ENCODE measurements at places on chromosomes 16 and 17. TPM values are rescaled to one million over a fixed set of nuclear protein-coding genes. Genes with fewer than 3 reads are reported as not detected.

CCL7 gene
- not detected for total RNA-seq

CCL23 gene
- not detected for total RNA-seq

DNA sequence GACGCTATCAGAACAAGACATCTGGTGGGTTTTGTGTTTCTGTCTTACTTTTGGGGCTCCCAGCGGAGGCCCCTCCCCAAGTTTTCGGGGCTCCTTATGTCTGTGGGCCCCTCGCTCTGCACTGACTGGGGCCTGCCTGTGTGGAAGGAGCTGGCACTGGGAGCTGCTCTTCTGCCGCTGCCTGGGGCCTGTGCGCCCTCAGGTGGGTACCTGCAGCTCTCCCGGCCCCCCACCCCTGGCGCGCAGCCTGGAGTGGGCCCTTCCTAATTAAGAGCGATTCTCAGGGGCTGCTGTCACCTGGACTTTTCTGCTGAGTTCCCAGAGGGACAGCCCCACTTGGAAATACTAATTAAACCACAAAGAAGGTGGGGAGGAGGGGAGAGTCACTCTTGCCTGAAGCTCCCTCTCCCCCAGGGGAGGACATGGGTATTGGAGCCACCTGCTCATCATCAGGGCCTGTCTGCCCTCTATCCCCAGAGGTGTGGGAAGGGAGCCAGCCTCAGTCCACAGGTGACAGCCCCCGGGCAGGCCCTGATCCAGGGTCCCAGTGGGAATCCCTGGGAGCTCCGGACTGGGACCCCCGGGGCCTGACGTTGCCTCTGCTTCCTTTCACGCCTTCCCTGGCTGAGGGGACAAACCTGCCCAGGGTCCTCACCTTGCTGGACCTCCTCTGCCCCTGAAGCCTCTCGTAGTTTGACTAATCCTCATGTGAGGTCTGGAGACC, 36.5 kb downstream of the GSE1 start:
- DNase-seq = no peak

CACNA1H gene
- 0.68 TPM for total RNA-seq

ATP2C2 gene
- not detected for total RNA-seq

EVI2B gene
- 7.4 TPM for total RNA-seq

GRCh38 chr17:40283662-40284061, 4.0 kb upstream of the CDC6 start:
- no peak for DNase-seq

DNA sequence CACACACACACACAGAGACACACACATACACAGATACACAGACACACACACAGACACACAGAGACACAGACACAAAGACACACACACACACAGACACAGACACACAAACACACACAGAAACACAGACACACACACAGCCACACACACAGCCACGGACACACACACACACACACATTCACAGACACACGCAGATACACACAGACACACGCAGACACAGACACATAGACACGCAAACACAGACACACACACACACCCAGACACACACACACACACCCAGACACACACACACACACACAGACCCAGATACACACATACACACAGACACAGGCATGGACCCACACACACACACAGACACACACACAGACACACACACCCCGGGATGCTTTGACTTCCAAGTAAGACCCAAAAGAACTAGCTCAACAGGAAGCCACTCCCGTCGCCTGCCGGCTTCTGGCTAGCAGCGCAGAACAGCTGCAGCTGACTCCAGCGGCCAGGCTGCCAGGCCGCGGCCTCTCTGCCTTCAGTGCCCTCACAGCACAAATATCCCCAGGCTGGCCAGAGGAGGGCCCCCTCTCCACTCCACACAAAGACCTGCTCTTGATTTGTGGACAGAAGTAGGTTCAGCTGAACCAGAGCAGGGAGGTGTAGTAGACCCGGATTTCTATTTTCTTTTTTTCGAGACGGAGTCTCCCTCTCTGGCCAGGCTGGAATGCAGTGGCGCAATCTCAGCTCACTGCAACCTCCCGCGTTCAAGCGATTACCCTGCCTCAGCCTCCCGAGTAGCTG, 6.0 kb upstream of the CHRNE start:
- DNase-seq = peak; percentile 70

CYGB gene
- total RNA-seq = not detected

PRSS33 gene
- not detected for total RNA-seq

DNA sequence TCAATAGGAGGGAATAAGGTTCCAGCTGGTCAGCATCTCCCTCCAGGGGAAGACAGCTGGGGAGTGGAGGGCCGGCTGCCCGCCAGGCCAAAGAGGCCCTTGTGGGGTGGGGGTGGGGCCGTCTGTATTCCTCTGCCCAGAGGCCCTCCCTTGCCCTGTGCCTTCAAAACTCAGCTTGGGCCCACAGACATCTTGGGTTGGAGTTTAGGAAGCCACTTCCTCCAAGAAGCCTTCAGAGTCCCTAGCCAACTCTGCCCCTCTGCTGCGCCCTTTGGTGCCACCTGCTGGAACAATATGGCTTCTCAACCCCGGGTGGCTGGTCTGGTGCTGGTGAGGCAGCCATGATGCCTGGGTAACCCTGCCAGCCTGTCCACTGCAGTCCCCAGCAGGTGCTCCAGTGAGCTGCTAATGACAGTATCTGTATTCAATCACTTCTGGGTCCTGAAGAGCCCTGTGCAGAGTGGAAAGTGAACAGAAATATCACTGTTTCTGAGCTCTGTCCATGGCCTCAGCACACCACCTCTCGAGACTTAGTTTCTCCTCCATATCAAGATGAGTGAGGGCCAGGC, 16.7 kb downstream of the HSD11B2 start:
- peak; percentile 72 for DNase-seq

DNA sequence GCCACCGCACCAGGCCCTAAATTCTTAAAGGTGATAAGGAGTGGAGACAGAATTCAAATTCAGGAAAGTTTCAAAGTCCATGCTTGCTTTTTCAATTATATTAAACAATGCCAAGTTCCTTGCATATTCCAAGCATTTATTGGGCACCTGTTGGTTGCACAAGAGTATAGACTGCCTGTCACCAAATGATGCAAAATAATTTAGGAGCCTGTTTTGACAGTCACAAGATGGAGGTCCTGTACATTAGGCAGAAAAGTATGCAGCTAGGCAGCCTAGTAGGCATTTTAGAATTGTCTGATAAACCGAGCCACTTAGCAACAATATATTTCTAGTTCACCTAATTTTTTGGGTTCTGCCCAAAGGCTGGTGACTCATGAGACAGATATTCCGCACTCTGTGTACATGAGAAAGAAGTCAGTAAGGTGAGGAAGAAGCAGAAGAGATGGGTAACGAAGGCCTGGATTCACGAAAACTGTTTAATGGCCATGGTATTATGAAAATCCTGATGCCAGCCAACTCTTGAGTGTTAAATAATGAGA, 7.3 kb downstream of the ACACA start:
- DNase-seq = no peak

DNA sequence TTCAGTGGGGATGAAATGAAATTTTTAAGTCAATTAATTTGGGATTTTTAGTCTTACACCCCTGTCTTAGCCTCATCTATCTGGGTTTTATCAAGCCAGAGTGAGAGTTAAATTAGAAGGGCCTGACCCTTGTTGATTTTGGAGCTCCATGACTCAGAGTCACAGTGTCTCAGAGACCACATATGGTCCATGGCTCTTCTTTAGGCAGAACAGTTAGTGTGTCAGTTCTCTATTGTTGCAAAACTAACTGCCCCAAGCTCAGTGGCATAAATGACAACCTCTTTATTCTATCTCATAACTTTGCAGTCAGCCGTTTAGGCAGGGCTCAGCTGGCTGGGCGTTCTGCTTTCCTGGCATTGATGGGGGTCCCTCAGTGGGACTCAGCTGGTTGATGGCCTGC, 44.7 kb downstream of the IRF8 start:
- DNase-seq = no peak

WSCD1 gene
- total RNA-seq = 0.37 TPM

CBX2 gene
- total RNA-seq = 3.3 TPM

Data from activated naive CD4-positive, alpha-beta T cell treated with anti-CD3 and anti-CD28 coated beads, Interleukin-2, amount 50 U/mL, for 72 hours (primary cell).